ENCODE measurements at places on chromosomes 12 and 14.

DNA sequence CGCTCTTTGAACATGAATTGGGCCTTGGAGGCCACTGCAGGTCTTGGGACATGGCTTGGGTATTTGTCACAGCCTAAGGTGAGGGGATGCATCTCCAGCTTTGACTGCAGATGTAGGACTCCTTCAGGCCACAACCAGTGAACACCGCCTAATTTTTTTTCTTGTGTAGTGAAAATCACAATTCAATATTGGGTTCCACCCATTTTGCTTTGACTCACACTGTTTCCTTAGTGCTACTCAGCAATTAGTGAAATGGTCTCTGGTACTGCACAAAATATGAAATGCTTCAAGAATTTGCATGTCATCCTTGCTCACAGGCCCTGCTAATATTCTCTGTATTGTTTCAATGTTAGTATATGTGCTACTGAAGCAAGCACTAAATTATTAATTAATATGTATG lies 12.5 kb downstream of the TMEM253 start:
- DNase-seq, result no peak

DNA sequence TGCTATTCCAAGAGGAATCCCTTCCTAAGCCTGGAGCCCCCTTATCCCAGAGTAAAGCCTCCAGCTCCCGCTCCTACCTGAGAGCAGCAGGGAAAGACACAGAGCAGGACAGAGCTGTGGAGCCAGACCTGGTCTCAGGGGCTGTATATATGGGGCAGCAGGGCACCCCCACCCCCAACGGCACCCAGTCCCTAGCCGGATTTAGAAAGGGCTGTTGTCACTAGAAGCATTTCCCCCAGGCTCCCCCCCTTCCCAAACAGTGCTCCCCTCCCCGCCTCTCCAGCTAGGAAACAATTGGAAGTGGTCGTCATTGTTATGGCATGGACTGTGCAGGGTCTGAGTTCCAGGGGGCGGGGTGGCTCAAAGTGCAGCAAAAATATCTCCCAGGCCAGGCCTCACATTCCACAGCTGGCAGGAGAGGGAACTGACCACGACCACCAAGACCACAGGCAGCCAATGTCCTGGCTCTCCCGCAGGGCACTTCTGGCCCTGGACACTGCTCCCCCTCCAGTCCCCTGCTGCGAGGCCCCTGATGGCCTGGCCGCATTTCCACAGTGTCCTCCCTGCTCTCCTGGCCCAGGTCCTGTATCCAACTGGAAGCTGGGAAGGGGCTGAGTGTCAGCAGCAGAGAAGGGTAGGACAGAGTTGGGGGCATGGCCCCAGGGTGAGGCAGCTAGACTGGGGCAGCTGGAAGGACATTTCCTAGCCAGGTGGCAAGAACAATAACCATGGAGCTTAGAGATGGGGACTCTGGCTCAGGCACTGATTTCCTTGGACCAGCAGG lies at the start of gene MYH7:
Gene MYH7 (minus strand): TSS at position 118 of the 784 bp plus-strand sequence. CDS start 1,928 bp downstream, outside the sequence.
- DNase-seq, result no peak

DNA sequence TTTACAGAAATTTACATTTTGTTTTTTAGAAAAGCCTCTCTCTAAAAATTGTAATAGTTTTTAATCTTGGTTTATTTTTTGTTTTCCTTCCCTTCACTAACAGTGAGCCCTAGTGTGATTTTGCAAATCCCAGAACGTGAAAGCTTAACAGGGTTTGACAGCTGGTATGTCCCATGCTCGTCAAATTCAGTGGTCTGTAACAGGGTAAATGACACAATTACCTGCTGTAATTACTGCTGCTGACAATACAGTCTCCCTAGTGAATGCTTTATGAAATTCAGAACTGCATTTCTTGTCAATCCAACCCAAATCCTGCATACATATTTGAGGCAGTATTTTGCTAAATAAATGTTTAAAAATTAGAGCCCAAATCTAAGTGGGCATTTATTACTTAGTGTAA lies 249.2 kb downstream of the NELL2 start:
- DNase-seq, result no peak

GRCh38 chr12:85923767-85924331 lies 49.8 kb downstream of the NTS start:
- DNase-seq, result no peak

- DNase-seq, result no peak
Measured at GRCh38 chr14:90354551-90355298, 23.0 kb upstream of the NRDE2 start.

- no peak for DNase-seq
Measured at GRCh38 chr14:46250113-46250703, 401.4 kb downstream of the RPL10L start.

GRCh38 chr12:47769234-47770085 lies 3.6 kb upstream of the SLC48A1 start:
- DNase-seq, result no peak

DNA sequence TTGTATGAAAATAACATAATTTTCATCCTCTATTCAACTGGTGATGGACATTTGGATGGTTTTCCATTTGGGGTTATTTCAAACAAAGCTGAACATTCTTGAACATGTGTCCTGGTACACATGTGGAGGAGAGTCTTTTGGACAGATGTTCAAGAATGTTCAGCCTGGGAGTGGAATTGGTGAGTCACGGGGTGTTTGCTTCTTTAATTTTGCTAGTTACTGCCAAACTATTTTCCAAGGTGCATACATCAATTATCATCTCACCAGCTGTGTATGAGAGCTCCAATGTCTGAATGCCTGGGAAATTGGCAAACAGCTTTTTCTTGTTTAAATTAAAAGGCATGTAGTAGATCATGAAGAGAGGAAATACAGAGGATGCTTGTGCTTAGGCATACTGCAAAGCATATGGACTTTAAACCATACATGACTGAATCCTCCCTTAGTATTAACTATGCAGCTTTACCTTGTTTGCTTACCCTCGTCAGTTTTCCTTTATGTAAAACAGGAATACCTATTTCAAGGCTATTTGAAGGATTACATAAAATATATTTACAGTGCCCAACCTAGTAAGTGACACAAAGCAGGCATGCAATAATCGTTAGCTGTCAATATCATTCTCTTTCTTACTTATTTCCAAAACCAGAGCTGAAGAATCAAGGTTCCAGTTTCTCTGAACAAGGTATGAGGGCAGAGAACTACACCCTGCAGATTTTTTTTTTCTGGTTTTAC lies 152.1 kb downstream of the ITPR2 start:
- DNase-seq, result no peak

GRCh38 chr14:95314609-95315008 lies 5.1 kb downstream of the CLMN start:
- no peak for DNase-seq

Measured in activated CD4-positive, CD25-positive, alpha-beta regulatory T cell (primary cell).